ENCODE measurements at places on chromosomes 12 and 14. TPM values are rescaled to one million over a fixed set of nuclear protein-coding genes. Genes with fewer than 3 reads are reported as not detected.

The FOXA1 gene
- 0.44 TPM for total RNA-seq

The BEGAIN gene
- 0.05 TPM for total RNA-seq

- no peak for DNase-seq
These were observed 117.8 kb downstream of the TTC7B start for GRCh38 chr14:90698379-90698869.

The CCDC197 gene
- not detected for total RNA-seq

The KLRD1 gene
- 0.05 TPM for total RNA-seq

DNA sequence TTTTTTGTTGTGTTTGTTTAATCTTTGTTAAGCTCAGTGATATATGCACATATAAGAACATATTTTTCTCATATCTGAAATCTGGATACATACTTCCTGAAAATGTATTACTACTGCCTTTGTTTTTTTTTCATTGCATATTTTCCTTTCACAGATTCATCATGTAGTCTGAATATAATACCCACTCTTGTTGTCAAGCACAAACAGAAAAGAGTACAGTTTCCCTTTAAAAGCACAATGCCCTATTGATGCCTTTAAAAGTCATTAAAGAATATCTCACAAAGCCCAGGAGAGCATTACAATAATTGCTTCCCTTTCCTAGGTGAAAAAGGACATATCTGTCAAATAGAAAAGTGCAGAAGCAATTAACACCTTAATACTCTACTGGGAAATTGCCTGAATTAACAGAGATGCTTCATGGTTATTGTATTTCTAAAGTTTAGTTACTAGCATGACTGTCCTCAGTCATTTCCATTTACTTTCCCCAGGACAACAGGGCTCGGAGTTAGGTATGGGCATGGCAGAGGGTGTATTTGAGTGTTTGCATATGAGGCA is 107.4 kb downstream of the GRIP1 start:
- no peak for DNase-seq

The SAMD15 gene
- 3.3 TPM for total RNA-seq

- DNase-seq: no peak
These were observed 55.7 kb upstream of the FKBP4 start for GRCh38 chr12:2739069-2739468.

The TAS2R20 gene
- 1.8 TPM for total RNA-seq

The ACSM4 gene
- not detected for total RNA-seq

- DNase-seq: no peak
These were observed 55.4 kb downstream of the FBRSL1 start for GRCh38 chr12:132545164-132545953.

DNA sequence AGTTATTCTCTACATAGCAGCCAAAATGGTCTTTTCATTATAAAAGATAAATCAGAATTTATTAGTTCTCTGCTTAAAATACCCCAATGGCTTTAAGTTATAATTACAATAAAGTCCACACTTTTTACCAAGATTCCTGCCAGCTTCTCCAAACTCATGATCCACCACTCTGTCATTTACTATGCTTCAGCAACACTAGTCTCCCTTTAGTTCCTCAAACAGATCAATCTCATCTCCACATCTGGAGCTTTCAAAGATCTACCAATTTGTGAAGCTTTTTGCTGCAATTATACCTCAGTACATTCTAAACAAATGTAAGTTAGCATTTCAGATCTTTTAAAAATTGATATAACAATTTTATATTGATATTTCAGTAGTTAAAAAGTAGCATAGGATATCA is 24.9 kb downstream of the CATSPERB start:
- no peak for DNase-seq

The GYS2 gene
- not detected for total RNA-seq

GRCh38 chr14:103188810-103189480 is 65.7 kb downstream of the TNFAIP2 start:
- no peak for DNase-seq

DNA sequence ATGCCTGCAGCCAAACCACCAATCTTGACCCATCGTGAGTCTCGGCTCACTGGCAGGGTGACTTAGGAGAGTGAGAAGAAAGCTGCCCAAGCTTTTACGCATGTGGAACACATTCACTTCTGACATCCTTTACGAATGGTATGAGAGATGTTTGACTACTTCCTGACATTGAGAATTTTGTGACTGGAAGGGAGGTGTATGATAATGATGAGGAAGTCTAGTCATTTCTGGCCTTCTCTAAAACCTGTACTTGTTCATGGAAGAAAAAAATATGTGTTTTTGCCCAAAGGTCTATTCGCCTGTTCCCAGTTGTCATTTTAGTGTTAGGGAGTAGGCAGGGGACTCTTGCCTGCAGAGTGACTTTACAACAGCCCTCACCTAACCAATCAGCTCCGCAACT is 227.2 kb upstream of the ATP2B1 start:
- no peak for DNase-seq

The ZC2HC1C gene
- total RNA-seq: 0.93 TPM

Data from glomerular endothelial cell (primary cell).